ENCODE measurements at places on chromosomes 16 and 17.
A peak's percentile ranks its signal among the peaks of the same experiment; 100 is the strongest.

- no peak for DNase-seq
Observed at GRCh38 chr17:74970395-74970794, 2.2 kb downstream of the HID1 start.

DNA sequence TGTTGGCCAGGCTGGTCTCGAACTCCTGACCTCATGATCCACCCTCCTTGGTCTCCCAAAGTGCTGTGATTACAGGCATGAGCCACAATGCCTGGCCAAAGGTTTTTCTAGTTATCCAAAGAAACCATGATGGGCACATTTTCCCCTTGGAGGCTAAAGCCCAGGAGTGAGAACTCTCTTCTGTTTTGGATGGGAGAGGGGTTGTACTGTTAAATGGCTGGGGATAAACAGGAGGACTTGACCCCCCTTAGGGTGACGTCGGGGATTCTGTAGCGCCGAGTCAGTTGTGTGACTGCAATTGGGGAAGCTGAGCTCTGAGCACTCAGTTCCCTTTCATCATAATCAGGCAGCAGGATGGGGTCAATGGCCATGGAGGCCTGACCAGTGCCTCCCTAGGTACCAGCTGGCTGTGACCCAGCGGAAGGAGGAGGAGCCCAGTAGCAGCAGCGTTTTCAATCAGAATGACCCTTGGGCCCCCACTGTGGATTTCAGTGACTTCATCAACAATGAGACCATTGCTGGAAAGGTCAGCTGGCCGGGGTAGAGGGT is 4.1 kb downstream of the AOC3 start:
- DNase-seq: no peak

DNA sequence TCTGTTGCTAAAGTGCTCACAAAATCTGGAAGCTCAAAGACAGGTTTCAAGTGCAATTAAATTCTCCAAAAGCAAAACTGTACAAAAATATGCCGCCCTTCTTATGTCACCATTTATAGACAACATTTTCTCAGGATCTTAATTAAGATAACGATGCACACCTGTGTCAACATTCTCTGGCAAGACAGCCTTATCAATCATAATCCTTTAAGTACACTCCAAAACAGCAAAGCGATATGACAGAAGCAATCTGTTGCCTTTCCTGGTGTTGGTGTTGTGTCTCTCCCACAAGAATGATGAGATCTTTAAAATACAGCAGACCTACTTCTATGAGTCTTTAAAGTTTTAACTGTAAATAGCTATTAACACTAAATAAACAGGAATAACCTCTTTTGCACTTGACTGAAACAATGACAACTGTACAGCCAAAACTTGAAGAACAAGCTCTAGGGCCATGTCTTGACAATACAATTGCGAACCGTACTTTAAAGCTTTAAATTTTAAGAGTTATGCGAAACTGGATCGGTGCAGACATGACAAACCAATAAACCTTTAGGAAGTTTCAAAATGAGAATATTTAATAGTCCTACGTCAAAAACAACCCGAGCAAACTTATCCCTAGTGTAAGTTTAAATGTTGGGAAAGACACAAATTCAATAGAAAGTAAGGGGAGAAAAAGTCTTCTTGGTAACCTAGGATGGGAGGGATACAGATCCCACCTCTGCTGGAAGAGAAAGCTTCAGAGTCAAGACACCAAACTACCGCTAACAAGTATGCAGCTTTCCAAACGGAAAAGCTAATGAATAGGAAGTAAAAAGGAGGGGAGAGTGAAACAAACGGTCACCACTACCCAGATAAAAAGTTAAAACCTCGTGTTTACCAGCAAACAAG is 3.3 kb upstream of the IRX5 start:
- no peak for DNase-seq

DNA sequence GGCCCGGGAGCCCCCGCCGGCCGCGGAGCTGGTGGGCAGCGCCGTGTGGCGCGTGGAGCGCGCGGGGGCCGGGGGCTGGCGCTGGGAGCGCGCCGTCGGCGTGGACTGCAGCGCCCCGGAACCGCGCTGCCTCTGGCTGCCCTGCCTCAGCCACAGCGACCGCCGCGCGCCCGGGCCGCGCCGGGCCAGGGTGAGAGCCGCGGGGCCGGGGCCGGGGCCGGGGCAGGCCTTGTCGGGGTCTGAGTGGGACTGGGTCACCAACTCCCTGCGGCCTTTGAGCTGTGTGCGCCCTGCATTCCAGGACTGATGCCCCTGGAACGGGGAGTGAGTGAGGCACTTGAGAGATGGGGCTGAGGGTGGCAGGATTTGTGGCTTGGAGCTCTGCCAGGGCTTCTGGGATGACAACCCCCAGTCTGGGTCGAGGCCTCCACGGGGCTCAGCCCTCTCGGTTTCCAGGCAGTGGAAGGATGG is 25.7 kb downstream of the ARHGAP23 start:
- no peak for DNase-seq

- no peak for DNase-seq
Observed at GRCh38 chr16:57629516-57630406, 1.3 kb downstream of the ADGRG1 start.

DNA sequence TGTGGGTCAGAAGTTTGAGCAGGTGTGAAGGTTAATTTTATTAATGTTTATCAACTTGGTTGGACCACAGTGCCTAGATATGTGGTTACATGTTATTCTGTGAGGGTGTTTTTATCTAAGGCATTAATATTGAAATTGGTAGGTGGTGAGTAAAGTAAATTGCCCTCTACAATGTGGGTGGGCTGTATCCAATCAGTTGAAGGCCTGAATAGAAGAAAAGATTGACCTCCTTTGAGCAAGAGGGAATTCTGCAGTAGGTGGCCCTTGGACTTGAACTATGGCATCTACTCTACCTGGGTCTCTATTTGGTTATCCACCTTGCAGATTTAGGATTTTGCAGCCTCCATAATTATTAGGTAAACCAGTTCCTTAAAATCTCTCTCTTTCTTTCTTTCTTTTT is 356.8 kb upstream of the EEF2KMT start:
- no peak for DNase-seq

DNA sequence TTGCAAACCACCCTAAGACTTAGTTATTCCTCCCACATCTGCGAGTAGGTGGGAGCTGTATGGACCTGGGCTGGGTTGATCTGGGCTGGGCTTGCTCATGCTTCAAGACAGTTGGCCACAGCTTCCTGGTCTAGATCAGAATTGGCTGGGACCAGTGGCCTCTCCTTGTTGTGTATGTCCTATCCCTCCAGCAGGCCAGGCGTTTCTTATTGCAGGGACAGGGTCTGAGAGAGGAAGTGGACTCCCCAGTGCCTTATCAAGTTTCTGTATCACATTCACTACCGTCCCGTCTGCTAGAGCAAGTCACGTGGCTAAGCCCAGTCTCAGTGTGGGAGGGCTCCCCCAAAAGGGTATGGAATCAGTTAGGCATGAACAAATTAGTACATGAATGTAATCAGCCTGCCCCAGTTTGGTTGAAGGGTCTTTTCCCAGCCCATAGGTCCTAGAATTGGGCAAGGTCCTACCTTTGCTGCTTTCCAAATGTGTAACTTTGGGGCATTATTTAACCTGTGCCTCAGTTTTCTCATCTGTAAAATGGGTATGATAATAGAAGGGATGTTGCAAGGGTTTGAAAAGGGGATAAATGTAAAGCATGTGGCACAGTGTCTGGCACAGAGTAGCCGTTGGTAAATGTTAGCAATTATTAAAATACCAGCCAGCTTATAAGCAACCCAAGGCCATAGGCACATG is 36.0 kb downstream of the NKD1 start:
- DNase-seq: no peak

GRCh38 chr16:85665929-85666328 is 22.8 kb downstream of the GINS2 start:
- DNase-seq: no peak

- DNase-seq: no peak
Observed at GRCh38 chr16:77408607-77409006, 26.2 kb downstream of the ADAMTS18 start.

DNA sequence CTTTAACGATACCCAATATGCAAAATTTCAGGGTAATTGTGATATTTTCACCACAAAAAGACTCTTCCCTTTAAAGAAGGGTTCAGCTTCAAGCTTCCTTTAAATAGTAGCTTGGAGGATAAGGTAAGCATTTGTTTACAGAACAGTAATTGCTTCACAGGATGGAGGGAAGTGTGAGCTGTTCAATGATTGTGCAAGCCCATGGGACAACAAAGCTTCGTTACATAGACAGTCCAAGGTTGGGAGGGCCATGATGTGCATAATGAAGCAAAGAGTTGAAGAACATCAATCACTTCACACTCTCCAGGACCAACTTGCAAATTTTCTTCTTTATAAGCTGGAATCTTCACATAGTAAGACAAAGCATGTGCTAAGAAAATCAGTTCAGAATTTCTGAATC is 145.0 kb upstream of the ASIC2 start:
- no peak for DNase-seq

DNA sequence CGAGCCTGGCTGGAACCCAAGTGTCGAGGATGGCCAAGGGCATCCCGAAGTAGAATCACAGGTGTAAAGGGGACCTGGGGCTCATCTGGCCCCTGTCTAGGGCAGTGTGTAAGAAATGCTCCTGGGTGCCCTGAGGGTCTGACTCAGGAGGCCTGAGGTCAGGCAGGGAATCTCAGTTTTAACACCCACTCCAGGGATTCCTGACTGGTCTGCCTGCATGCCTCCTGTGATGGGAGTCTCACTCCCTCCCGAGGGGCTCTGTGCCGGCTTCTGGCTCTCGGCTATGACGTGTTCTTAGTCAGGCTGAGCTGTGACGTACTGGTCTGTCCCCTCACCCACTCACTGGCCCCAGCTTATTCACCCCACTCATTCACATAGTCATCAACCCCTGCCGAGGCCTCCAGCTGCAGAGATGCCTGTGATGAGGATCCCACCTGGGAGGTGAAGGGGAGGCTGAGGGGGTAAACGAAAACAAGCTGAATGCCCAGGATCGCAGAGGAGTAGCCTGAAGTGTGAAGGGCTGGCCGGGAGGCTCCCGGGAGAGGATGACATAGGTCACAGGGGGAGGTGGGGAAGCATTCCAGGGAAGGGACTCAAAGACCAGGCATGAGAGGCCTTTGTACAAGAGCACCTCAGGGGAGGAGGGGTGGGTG is 23.8 kb downstream of the FAM83G start:
- no peak for DNase-seq

- peak; percentile 27 for DNase-seq
Observed at GRCh38 chr17:9150446-9151090, 129.3 kb downstream of the NTN1 start.

DNA sequence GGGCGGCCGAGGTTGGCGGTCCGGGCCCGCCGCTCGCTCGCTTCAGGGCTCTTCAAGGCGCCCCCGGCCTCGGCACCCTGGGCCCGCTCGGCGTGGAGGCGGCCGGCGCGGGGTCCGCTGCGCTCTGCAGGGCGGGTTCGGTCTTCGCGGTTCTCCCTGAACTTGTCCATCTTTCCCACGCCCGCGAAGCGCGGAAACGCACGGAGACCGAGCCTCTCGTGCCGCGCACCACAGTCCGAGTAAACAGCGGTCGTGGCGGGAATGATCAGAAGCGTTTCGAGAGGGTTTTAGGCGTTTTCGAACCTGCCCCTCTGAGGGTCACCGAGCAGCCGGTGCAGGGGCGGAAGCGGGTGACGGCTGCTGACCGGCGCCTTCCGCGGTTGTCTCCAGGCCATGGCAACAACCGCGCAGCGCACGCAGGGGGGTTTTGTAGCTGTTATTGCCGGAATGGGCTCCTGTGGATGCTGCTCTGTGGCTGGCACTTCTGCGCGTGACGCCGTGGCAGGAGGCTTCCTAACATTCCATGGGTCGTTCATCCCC is 414 bp downstream of the NARF start:
- no peak for DNase-seq

GRCh38 chr16:85935974-85936760 is 37.2 kb downstream of the IRF8 start:
- DNase-seq: no peak

Data from hindlimb muscle (tissue), 1 donor.